Tibial nerve (tissue), 4 donors: ENCODE measurements at places on chromosomes 6 and 20.

DNA sequence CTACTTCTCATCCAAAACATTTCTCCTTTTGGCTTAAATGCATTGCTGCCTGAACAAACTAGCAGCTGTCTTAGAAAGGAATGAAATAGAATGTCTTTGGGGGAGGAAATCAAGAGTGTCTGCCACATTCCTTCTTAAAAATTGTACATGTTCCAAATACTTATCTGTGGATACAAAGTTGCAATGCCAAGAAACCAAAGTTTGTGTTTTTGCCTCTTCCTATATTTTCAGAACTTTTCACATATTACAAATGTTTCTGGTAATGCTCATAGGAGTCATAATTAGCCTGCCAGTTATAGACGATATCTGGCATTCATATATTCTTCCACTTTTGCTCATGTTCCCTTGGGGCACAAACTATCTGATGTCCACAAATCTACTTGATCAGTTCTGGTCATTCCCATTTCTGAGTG is 165.5 kb upstream of the BMP5 start:
- DNase-seq, result no peak

- DNase-seq, result no peak
These were observed 93.2 kb downstream of the DLGAP4 start for GRCh38 chr20:36399147-36399968.

DNA sequence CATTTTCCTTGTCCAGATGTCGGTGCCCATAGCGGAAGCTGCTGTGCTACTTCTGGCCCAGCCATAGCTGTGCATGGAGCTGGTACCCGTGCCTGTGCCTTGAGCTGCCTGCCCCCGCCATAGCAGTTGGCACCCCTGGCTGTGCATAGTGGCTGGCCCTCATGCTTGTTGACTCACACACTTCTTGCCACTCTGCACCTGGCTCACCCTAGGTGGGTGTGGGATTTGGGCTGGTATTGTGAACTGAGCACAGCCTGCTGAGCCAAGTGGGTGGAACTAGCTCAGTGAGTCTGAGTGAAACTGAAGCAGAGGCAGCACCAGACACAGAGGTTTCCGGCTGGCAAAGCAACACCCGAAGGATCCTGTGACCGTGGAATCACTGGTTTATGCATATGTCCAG is 689.5 kb upstream of the EYS start:
- DNase-seq, result no peak

DNA sequence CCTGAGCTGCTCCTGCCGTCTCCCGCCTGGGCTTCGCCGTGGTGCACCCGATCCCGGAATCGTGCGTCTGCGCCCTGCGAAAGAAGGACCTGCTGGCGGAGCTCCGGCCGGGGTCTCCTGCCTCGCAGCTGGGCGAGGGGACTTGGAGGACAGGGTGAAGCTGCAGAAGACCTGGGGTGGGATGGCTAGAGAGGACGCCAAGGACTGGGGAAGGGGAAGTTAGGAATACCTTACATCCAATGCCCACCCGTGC is 150.2 kb downstream of the PRL start:
- DNase-seq, result no peak

DNA sequence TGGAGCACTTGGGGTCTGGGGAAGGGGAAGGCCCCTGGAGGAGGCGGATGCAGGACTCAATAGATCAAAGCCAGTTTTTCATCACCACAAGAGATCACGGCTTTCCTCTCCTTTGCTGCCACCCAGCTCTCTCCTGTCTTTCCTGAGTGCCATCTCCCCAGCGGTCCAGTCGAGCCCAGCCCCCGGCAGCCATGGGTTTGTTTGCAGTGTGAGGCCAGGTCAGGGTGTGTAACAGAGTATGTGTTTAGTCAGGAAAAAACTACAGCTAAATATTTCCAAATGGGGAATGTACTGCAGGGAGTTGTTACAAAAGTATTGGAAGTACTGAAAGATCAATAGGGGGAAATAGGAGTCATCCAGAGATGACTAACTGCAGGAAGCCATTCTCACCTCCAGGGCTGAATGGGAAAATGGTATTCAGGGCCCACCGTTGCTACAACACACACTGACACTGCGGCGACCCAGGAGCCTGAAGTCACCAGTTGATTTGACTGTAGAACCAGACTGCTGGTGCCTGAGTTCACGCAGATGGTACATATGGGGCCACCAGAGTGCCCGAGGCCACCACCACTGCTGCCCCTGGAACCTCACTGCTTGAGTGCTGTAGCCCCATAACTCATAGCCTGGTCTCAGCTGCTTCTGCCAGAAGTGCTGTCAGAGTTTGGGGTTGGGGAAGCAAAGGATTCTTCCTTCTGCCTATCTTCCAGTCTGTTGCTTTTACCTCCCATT is 23.6 kb upstream of the FANCE start:
- no peak for DNase-seq

DNA sequence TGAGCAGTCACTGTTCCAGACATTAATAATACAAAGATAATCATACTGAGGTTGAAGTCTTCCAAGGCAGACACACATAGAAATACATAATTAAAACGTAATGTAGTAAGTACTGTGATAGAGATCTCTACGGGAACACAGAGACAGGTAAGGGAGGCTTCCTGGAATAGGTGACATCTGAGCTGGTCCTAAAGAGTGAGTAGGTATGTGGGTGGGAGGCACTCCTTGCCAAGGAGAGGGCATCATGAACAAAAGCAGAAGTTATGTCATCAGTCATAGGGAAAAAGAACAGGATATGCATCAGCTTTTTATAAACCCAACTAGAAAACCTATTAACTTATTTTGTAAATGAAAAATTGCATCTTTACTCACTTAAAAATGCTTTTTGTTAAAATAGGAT is 110.0 kb downstream of the MAP7 start:
- DNase-seq, result no peak

DNA sequence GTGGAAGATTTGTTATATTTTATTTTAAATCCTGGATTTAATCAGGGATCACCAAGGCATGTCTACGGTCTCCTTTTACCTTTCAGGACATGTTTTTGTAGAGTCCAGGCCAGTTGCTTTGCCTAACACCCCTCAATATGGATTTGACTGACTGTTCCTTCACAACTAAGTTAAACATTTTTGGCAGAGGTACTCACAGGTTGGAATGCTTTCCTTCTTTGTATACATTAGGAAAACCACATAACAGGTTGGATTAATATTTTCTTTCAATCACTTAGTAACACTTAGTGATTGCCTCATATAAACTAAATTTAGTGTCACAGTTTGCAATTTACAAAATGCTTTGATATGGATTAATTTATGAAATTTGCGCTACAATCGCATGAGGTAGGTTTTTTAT is 64.5 kb downstream of the IPCEF1 start:
- DNase-seq, result no peak

DNA sequence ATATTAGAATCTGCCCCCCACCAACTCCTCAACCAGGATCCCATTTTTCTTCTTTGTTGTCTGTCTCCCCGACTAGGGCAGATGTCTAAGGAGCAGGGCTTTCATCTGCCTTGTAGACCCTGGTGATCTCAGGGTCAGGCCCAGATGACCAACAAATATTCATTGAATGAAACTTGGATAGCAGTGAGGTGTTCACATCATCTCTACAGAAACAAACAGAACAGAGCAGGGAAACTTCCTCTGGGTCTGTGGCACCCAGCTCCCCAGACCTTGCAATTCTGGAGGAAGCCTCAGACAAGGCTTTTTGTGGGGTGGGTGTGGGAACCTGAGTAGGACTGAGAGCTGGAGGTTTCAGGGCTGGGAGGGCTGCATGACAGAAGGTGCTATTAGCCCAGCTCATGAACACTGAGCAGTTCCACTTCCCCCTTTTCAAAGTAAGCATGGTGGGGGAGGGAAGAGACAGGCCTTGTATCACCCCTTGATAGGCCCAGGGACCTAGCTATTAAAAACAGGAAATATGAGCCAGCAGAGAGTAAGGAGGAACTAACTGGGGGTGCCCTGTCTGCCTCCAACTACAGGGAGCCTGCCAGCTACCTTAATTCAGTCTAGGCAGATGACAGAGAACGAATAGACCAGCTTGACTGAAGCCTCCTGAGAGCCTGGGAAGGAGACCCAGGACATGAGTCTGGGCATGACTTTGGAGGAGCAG is 37.3 kb upstream of the TOP1 start:
- DNase-seq, result no peak

DNA sequence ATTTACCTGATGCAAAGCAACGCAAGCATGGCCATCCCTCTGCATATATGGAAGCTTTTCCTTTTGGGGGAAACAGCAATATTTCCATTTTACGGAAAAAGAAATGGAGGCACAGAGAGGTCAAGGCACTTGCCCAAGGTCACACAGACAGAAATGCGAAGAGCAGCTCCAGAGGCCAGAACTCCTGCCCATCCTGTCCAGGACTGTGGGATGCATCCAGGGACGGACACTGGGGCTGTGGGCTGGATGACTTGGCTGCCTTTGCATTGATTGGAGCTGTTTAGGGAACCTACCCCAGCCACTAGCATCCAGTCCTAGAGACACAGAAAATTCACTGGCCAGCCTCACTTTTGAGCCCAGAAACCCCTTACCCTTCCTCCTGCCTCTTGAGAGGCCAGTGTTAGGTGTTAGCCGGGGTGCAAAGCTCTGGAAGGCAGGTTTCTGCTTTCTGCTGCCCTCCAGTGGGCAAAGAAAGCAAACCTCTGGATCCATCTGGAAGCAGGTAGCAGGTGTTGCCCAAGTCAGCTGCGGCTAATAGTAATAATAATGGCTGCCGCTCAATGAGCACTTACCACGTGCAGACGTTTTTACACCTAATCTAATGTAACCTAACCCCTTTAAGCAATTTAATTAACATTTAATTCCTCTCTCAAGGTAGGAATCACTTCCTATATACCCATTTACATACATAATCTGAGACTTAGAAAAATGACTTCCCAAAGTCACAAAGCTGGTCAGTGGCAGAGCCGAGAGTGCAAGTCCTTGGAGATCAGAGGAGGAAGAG is 31.7 kb upstream of the CCN5 start:
- DNase-seq, result no peak

- DNase-seq, result no peak
These were observed 40.2 kb downstream of the PPP1R3G start for GRCh38 chr6:5125152-5126006.

DNA sequence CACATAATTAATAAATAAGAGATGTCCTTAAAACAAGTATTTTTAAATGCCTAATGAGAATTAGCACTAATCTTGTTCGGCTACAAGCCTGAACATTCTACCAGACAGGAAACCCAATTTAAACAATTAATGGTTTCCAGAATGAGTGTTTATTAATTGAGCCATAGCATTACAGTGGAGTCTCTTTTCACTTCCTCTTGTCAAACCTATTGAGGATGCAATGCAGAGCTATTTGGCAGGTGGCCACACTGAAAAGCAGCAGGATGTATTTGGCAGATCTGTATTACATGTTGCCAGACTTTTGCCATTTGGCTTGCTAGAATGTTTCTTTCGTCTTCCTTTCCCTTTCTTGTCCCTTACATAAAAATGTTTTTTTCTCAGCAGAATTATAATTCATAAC is 475.2 kb upstream of the MARCKS start:
- peak; percentile 26 for DNase-seq

DNA sequence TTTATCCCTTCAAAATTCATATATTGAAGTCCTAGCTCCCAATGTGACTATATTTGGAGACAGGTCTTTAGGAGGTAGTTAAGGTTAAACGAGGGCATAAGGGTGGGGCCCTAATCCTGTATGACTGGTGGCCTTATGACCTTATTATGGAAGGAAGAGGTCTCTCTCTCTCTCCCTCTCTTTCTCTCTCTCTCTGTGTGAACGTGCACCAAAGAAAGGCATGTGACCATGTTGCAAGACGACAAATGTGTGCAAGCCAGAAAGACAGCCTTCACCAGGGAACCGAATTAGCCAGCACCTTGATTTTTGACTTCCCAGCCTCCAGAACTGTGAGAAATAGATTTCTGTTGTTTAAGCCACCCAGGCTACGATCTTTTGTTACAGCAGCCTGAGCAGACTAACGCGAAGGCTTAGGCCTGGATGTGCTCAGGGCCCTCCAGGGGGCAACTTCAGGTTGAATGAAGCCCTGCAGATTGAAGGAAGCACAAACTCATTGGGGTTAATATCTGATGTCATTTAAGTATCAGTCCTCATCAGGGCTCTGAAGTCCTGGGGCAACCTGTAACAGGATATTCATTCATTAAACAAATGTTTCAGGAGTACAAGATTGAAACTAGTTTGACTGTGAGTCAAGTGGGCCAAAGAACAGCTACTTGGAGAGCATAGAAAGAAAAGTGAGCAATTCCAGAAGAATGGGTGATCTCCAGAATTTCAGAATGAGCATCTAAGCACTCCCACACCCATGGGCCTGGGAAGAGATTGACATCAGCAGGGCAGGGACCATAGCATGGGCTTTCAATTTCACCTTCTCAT is 157.4 kb upstream of the TNFAIP3 start:
- DNase-seq, result no peak

- DNase-seq, result no peak
These were observed 25.3 kb downstream of the RBCK1 start for GRCh38 chr20:433300-433975.

DNA sequence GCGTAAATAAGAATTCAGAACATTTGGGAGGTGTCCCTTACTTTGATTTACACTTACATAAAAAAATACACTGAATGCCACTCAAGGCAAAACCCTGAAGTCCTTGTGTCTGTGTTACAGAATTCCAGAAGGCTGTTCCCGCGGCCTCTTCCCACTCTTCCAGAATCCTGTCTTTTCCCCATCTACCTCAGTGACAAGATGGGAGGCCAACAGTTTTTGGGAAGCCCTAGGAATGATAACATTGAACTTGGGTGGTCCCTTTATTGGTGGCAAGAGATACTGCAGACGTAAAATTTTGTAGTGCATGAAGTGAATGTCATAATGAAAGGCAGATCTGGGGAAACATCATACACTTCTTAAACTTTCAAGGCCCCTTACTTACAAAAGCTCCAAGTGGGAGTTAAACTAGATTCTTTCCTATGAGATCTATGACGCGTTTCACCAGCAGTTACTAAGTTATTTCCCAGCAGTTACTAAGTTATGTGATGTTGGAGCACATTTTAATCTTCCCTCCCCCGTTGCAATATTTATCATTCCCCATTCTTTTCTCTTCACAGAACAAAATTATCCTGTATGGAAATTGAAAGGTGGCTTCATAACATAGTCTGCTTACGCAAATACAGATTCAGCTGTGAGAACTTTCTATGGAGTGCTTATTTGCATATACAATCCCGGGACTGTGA is 79.5 kb downstream of the BCAS1 start:
- DNase-seq, result no peak

- DNase-seq, result no peak
These were observed 245.7 kb upstream of the GMDS start for GRCh38 chr6:2491137-2491536.
